Inflammatory macrophage treated with lipopolysaccharide for 1 hour (primary cell): ENCODE measurements at places on chromosomes 1 and 21.
A peak's percentile ranks its signal among the peaks of the same experiment; 100 is the strongest.

- no peak for DNase-seq
Observed at GRCh38 chr1:8423692-8424538, 106.0 kb downstream of the SLC45A1 start.

- DNase-seq, result no peak
Observed at GRCh38 chr1:19462781-19463503, 22.4 kb downstream of the CAPZB start.

- DNase-seq, result no peak
Observed at GRCh38 chr1:203968761-203969160, 104.2 kb upstream of the SOX13 start.

DNA sequence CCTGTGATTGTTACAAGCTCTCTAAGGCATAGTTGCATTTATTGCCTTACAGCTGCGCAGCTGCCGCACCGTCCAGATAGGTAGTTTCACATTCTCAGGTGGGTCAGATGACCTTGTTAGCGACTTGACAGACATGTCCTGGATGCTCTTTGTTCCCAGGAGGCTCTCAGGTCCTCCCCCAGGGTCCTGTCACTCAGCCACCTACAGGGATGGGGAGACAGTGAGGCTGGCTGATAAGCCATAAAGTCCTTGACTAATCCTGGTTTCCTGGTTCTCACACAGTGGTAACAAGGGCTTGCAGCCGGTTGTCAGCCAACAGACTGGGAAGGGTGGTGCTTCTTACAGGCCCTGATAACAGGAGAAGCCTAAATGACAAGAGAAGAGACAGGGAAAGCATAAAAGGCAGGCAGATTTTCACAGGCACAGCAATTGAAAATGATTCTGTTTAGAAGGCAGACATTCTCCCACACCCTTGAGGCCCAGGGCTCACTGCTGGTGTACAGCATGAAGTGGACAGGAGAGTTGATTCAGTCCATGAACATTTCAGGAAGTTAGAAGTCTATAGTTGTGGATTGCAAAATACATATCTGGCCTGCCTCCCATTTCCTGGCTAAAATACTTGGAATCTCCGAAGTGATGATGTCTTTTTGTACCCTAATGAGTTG, 2.9 kb downstream of the ARF1 start:
- peak; percentile 93 for DNase-seq

- peak; percentile 24 for DNase-seq
Observed at GRCh38 chr1:84298328-84298683, 3.2 kb upstream of the SAMD13 start.

DNA sequence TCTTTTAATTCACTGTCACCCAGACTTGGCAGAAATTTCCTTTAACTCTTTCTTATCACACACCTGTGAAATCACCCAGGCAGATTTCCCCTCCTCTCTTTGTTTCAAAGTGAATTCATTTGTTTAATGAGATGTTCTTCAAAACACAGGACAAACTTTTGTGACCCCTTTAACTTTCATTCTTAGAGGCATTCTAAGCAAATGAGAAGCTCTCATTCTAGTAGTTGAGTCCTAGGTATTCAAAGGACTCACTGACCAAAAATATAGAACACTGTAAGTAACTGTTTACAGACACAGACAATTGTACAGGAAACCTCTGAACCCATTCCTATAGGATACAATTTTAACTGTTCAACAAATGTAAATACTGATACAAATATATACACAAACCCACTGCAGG, 16.9 kb downstream of the LRRC8C start:
- no peak for DNase-seq

DNA sequence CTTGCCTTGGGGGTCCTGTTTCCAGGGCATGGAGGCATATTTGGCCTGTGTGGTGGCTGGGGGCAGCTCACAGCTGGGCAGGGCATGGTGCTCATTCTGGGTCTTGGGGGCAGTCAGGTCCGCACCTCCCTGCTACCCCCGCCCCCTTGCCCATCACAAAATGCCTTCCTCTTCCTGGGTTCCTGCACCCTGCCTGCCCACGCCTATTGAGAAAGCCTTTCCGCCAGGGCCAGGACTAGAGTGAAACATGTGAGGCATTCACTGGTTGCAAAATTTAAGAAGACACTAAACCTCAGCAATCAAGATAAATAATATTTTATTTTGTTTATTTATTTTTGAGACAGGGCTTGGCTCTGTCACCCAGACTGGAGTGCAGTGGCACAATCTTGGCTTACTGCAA, 19.7 kb downstream of the PTAFR start:
- peak; percentile 93 for DNase-seq
